ENCODE measurements at places on chromosomes 7 and 10. TPM values are rescaled to one million over a fixed set of nuclear protein-coding genes. Genes with fewer than 3 reads are reported as not detected.

DNA sequence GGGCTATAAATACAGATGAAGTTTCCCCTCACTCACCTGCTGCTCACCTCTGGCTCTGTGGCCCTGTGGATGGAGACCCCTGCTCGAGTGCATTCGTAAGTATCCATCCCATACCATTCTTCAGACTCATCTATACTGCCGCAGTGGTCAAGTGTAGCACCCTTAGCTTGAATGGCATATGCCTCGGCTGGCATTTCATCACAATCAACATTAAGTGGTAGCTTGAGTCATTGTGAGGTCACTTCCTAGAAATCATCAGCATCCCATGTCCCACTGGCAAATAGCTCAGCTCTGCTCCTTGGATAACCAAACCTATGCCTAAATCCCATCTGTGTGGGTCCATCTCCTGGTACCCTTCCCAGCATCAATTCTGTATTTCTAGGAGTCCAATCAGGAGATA is 38.2 kb downstream of the MDH2 start:
- DNase-seq, result no peak

GRCh38 chr10:101845893-101846292 is 2.3 kb upstream of the KCNIP2 start:
- DNase-seq, result no peak

GRCh38 chr7:47887016-47887640 is 61.1 kb downstream of the PKD1L1 start:
- no peak for DNase-seq

DNA sequence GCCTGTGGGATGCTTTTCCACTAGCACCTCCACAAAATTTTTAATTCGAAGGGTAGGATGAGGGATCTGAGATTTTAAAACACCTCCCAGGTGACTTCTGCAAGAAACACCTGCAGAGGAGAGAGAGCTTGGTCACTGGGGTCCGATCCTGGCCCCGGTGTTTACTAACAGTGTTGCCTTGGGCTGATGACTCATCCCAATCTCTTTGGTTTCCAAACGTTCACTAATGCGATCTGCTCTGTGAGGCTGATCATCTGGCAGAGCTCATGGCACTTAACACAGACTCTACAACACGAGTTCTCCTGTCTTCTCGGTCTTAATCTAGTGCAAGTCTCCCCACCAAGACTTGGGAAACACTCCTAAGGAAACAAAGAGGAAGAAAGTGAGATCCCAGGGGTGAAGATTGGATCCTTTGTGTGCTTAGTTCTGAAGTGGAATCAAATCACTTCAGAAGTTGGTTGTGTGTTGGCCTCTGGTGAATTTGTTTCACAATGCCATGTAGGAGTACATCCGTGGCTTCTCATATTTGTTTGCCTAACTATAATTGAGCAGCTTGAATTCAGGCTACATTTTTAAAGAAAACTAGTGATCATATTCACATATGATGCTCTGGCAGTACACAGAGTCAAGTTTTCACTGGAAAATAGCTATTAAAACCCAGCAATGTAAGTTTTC is 407.9 kb downstream of the NRG3 start:
- DNase-seq, result no peak

DNA sequence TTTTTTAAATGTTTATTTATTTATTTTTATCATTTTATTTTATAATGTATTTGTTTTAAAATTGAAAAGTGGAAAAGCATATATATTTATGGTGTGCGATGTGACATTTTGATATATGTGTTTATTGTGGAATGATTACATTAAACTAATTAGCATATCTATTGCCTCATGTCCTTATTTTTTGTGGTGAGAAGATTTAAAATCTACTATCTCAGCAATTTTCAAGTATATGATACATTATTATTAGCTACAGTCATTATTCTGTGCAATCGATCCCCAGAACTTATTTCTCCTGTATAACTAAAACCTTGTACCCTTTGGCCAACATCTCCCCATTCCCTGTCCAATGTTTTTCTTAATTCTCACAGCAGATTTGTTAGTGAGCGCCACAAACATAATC is 115.6 kb upstream of the SHH start:
- no peak for DNase-seq

- DNase-seq, result no peak
These were observed 23.2 kb upstream of the LRRN3 start for GRCh38 chr7:111067682-111068081.

- peak; percentile 91 for DNase-seq
These were observed 67.5 kb downstream of the PFKFB3 start for GRCh38 chr10:6269953-6270867.

GRCh38 chr10:74746813-74747212 is 79.6 kb upstream of the KAT6B start:
- DNase-seq, result no peak

- no peak for DNase-seq
These were observed 36.5 kb downstream of the SKIDA1 start for GRCh38 chr10:21488957-21489446.

DNA sequence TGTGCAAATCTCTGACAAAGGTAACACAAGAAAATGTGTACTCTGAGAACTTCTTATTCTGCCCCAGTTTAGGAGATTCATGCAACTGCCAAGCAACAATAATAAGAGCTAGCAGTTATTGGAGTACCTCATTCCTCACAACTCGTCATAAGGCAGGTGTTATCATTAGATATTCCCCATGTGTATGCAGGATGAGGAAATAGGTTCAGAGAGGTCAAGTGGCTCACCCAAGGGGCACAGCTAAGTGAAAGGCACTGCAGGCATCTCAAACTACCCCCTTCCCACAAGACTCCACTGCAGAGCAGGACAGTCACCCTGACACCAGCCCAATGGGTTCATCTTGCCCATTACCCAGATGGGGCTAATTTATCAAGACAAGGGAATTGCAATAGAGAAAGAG is 1.3 kb upstream of the GSTK1 start:
- DNase-seq, result no peak

DNA sequence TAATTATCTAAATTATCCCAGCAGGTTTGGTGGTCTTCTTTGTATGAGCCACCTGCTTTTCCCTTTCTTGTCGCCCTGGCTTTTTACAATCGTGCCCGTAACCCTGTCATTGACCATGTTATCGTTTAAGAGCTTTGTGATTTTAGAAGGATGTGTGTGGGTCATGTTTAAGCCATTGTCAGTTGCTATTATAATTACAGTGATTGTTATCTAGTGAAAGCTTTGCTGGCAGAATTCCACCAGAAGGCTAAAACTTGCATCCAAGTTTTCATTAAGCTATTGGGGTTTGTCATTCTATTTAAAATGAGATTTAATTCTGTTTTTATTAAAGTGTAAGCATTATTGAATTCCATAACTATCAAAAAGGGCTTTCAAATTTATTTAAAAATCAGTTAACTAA is 354.2 kb upstream of the TMEM229A start:
- no peak for DNase-seq

DNA sequence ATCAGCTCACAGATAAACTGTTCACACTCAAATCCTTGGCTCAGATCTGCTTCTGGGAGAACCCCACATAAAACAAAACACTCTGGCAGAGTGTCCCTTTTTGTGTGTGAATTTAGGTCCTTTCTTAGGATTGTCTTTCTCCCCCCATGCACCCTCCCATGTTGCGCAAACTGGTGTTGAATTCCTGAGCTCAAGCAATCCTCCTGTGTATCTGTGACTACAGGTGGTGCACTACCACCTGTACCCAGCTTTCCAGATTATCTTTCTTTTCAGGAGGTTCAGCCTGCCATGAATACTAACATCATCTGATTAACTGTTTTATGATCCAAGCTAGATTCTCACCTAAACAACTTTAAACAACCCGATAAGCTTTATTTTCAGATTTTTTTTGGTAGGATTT is 177.6 kb upstream of the CSTF2T start:
- no peak for DNase-seq

DNA sequence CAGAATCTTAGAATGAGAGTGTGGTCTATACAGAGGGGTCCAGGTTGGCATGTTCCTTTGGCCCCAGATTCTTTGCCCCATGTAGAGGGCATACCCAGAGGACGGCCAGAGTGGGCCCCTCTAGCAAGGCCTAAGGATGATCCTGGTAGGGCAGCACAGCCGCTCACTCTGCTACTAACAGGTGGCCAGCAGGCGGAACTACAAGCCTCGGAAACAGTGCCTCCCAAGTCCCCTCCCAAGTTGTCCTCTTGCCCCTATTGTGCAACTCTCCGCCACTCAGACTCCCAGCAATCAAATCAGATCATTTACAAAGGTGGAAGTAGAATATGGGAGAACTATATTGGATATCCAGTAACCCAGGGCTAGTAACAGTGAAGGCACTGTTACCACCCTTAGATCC is 107.4 kb downstream of the STRA8 start:
- DNase-seq, result no peak

GRCh38 chr7:157738066-157738460 is 401.3 kb downstream of the DNAJB6 start:
- DNase-seq, result no peak

DNA sequence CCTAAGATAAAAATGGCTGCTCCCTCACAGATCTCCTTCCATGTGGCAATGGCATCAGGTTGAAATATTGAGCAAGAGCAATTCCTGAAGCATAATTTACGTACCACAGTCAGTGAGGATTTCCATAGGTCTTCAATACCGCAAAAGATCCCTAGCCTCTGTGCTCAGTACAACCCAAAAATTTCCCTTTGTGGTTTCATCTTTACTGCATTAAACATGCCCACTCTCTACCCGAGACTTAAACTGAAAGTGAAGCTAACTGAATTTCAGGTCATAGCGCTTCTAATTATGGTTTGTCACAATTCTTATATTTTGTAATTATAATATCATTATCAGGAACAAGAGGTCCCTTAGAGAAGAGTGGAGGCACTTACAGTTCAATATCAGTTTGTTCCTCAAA is 1071.1 kb downstream of the XPNPEP1 start:
- DNase-seq, result no peak

DNA sequence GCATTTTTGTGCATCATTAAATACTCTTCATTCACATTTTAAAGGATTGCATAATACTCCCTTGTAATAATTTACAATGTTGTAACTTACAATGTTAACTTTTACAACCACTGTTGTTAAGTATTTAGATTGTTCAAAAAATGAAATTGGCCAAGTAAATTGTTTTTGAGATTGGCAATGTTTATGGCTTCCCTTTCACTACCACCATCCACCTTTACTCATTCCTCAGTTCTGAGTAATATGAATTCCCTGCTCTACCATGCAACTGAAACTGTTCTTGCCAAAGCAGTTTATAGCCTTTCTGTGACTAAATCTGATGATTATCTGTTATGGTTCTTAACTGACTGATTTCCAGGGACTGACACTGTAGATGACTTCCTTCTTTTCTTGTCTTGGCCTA is 80.5 kb upstream of the TMEM106B start:
- no peak for DNase-seq

DNA sequence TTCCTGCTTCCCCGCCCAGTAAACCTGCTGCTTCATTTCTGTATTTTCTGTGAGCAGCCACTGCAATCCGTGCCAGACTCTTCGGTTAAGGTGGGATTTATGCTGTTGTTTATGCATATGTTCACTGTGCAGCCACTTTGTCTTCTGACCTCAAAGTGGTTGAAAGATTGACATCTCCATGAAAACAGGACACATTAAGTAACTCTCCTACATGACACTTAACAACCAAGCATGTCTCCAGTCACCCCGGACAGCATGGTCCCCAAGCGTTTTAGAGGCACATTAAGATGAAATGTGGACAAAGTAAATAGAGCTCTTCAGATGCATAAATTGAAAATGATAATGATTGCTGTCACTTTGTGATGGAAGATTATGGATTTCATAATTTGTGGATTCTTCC is 421.3 kb downstream of the GFRA1 start:
- DNase-seq, result no peak

- no peak for DNase-seq
These were observed 698.3 kb downstream of the PARD3 start for GRCh38 chr10:34116681-34117271.

TDRD1 gene
- total RNA-seq, result 0.09 TPM

SLC18A2 gene
- not detected for total RNA-seq

PGAM2 gene
- total RNA-seq, result 1.2 TPM

EPDR1 gene
- 1.7 TPM for total RNA-seq

SPDYE1 gene
- not detected for total RNA-seq

GNAT3 gene
- total RNA-seq, result not detected

Data from activated T-cell treated with anti-CD3 and anti-CD28 coated beads, Interleukin-2, amount 50 U/mL, for 72 hours (primary cell).